ENCODE measurements at places on chromosomes 3 and 15.

GRCh38 chr3:137947117-137947516 is 62.8 kb upstream of the CLDN18 start:
- DNase-seq: no peak

DNA sequence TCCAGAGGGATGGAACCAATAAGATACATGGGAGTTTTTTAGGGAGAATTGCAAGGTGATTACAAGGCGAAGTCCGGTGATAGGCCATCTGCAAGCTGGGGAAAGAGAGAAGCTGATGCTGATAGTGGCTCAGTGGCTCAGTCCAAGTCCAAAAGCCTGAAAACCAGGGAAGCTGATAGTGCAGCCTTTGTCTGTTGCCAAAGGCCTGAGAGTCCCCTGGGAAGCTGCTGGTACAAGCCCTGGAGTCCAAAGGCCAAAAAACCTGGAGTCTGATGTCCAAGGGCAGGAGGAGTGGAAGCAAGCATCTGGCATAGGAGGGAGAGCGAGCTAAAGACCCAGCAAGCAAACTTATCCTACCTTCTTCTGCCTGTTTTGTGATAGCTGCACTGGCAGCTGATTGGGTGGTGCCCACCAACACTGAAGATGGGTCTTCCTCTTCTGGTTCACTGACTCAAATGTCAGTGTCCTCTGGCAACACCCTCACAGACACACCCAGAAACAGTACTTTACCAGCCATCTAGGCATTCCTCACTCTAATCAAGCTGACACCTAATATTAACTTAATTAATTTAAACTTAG is 16.7 kb downstream of the TFG start:
- no peak for DNase-seq

DNA sequence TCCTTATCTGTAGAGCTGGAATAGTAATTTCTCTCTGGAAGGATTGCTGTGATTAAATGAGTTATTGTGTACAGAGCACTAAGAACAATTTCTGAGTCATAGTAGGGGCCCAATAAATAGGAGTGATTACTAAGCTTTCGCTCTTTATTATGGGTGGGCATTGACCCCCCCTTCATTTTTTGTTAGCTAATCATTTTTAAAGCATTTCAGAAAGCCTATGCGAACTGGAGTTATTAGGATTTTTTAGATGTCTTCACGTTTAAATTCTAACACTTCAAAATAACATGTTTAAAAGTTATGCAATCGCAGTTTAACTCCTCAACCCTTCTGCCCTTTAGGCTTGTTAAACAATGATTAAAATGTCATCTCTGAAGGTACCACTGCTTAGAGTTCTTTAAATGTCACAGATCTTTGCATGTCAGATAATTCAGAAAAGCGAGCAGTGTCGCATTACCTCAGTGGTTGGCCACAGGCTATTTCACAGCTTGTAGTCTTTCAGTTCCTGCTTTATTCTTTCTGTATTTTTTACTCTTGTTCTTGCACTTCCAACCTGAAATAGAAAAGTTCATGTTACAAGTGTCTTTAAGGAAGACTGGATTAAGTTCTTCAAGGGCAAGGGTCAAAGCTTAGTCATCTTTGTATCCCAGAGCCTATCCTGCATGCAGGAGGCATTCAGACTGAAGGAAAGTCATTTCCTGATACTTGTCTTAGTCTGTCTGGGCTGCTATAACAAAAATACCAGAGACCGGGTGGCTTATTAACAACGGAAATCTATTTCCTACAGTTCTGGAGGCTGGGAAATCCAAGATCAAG is 102.9 kb downstream of the FNDC3B start:
- no peak for DNase-seq

GRCh38 chr15:65836665-65837064 is 32.6 kb upstream of the RAB11A start:
- DNase-seq: no peak

DNA sequence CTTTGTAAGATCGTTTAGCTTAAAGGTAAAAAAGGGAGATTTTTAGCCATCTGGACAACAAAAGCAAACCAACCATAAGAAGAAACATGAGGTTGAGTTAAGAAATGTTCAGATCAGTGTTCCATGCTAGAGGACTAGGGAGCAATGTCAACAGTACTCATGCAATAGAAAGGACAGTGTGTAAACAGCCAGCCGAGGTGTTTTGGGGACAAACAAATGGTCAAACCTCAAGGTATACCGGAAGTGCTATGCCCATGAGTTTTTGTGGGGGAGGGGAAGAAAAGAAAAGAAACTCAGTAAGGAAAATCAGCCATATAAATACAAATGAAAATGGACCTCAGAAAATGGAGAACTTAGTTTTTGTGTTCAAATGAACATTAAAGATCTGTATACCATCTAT is 289.5 kb upstream of the GRM7 start:
- no peak for DNase-seq

GRCh38 chr3:29286478-29287240 is 5.8 kb downstream of the RBMS3 start:
- DNase-seq: no peak

GRCh38 chr3:20769430-20769829 is 583.4 kb upstream of the SGO1 start:
- no peak for DNase-seq

GRCh38 chr3:41024031-41024836 is 175.1 kb upstream of the CTNNB1 start:
- DNase-seq: no peak

- DNase-seq: peak; percentile 41
These were observed 837.1 kb downstream of the AGBL1 start for GRCh38 chr15:86916671-86917360.

GRCh38 chr3:154973851-154974250 is 106.3 kb upstream of the MME start:
- DNase-seq: no peak

- DNase-seq: no peak
These were observed 46.1 kb downstream of the AGBL1 start for GRCh38 chr15:86125775-86126174.

DNA sequence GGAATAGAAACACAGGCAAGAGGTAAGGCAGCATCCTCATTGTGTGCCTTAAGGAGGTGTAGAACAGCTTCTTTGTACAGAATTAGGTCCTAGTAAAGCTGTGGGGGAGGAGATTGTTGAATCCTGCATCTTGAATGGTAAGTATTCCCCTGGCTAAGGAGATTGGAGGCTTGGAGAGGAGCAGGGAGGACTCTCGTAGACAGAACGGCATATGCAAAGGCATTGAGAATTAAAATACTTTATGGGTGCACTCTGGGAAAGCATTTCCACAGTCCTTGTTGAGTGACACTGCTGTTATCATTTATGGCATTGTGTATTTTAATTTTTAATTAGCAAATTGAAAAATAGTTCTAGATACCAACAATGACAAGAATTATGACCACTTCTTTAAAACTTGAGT is 66.5 kb upstream of the GPR149 start:
- no peak for DNase-seq

DNA sequence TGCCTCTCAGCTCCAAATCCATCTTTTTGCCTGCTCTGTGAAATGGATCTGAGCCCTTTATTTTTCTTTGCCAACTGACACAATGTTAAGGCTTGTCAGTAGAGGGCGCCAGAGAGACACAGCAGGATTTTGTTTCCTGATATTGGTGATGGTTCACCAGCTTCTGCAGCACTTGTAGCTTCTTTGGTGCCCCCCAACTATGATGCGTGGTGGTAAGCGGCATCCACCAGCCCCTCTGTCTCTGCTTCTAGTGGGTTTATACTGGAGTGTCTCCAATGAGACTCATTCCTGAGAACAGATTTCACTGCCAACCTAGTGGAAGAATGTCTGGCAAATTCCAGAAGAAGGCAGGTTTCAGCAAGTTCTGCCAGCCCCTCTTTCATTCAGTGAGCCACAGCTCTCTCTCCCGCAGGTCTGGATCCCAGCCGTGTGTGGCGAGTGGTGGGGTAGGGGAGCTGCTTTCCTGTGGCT is 471.9 kb upstream of the FRG2C start:
- peak; percentile 15 for DNase-seq

DNA sequence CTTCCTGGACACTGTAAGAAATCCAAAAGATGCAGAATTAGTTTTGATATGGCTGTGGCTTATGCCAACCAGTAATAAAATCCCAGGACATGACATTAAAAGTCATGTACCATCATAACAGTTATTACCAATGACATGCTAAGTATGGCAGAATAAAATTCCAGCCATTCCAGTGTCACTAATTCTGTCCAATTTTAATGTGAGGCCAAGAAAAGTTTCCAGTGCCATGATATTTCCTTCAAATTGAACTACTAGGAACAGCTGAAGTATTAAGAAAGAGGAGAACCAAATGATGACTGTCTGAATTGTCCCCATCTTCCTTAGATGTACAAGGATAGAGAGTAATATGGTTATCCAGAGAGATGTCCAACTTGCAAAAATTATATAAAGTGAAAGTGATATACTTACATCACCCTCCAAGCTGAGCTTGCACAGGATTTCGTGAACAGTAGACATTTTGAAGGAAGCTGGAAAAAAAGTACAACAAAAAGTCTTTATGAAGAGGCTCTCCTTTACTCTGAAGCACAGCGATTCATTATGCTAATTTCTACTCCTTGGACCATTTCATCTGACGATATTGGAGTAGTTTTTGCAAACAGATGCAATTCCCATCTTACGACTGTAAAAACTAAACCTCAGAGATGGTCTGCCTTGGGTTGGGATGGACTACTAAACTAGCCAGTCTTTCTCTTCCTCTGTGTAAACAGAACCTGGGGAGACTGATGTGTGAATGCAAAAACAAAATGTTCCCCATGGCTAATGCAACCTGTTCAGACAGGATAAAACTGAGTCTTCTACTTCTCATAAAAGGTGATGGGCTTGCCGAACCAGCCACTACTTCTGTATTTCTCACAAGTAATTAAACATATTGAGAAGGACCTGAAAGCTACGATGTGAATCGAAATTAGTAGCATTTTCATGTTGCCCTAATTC is 11.9 kb downstream of the ANXA2 start:
- DNase-seq: no peak

DNA sequence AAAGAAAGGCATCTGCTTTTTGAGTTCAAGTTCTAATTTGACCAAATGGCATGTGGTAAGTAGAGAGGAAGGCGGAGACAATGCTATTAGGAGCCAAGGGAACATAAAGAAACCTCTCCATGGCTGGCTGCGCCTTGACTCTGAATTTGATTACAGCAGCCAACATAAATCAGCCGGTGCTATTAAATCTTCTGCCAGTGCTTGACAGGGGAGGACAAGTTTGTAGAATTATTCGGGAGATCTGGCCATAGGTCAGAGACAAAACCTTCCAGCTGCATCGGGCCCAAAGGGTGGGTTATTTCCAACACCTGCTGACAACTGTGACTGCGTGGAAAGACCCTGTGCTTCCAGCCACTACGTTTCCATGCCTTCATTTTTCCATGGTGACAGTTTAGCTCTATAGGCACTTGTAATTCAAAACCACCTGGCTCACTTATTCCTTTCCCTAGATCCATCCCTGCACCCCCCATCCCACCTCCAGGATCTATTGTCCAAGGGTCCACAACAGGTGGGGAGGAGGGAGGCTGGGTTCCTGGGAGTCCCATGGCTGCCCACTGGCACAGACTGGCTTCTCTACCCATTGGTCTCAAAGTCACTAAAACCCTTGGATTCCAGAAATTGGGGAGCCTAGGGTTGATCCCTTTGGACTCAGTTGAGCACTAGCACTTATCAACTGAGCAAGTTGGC is 15.9 kb downstream of the COLQ start:
- DNase-seq: no peak

DNA sequence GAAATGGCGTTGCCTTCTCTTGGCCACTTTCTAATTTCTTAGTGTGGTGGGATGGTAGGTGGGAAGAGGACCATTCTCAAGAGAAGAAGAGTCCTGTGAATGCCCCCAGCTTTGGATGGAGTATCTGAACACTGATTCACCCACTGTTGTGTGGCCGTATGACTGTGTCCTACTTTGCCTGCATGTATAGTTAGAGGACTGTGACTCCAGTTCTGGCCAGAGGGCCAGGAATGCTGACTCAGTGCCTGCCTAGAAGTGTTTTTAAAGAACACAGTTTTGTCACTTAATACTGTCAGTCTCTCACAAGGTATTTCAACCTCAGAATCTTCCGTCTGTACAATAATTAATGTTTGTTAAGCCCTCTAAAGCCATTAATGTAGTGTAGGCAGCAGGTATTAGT is 2.1 kb downstream of the SEC61A1 start:
- no peak for DNase-seq

- no peak for DNase-seq
These were observed 11.6 kb downstream of the SEMA6D start for GRCh38 chr15:47728886-47729285.

DNA sequence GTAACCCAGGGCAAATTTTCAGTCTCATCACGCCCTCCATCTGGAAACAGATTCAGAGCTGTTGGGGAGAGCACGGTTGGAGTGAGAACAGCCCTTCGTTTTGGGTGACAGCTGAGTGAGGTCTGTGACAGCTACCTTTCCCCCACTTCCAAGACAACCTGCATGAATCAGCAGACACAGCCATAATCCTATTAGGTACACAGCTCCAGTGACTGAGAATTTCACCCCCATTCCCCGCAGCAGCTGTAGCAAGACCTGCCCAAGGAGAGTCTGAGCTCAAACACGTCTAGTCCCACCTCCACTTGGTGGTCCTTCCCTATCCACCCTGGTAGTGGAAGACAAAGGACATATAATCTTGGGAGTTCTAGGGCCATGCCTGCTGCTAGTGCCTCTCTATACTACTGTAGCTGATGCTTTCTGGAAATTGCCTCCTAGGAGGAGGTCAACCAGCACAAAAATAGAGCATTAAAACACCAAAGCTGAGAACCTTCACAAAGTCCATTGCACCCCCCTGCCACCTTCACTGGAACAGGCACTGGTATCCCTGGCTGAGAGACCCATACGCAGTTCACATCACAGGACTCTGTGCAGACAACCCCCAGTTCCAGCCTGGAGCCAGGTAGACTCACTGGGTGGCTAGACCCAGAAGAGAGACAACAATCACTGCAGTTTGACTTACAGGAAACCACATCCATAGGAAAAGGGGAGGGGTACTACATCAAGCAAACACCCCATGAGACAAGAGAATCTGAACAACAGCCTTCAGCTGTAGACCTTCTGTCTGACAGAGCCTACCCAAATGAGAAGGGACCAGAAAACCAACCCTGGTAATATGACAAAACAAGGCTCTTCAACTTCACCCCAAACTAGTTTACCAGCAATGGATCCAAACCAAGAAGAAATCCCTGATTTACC is 448.6 kb upstream of the CBLB start:
- no peak for DNase-seq

DNA sequence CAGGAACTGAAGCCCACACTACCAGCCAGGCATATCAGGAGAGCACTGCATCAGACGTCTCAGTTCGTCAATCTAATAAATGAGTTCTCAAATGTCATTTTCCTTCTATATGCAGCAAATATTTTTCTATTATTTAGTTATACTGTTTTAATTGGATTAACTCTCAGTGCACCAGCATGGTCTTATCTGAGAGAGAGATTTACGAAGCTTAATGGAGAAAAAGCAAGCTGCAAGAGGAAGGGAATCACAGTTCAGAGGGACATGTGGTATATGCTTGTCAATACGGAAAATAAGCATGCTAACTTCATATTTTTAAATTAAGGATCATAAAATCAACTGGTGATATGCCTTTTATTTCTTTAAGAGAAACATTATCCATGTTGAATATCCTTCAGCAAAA is 213.1 kb upstream of the NECTIN3 start:
- no peak for DNase-seq

GRCh38 chr15:69806287-69806915 is 291.3 kb downstream of the TLE3 start:
- no peak for DNase-seq

- DNase-seq: no peak
These were observed 562 bp downstream of the ADGRG7 start for GRCh38 chr3:100609963-100610362.

GRCh38 chr15:85402195-85402881 is 21.9 kb downstream of the AKAP13 start:
- DNase-seq: no peak
